Left ventricle myocardium superior (tissue), 1 donor: ENCODE measurements at places on chromosomes 7 and 10. TPM values are rescaled to one million over a fixed set of nuclear protein-coding genes. Genes with fewer than 3 reads are reported as not detected.

GRCh38 chr10:124656541-124656940 lies 87.6 kb downstream of the FAM53B start:
- DNase-seq, result peak; percentile 22

The MYO1G gene
- total RNA-seq, result 1.3 TPM

DNA sequence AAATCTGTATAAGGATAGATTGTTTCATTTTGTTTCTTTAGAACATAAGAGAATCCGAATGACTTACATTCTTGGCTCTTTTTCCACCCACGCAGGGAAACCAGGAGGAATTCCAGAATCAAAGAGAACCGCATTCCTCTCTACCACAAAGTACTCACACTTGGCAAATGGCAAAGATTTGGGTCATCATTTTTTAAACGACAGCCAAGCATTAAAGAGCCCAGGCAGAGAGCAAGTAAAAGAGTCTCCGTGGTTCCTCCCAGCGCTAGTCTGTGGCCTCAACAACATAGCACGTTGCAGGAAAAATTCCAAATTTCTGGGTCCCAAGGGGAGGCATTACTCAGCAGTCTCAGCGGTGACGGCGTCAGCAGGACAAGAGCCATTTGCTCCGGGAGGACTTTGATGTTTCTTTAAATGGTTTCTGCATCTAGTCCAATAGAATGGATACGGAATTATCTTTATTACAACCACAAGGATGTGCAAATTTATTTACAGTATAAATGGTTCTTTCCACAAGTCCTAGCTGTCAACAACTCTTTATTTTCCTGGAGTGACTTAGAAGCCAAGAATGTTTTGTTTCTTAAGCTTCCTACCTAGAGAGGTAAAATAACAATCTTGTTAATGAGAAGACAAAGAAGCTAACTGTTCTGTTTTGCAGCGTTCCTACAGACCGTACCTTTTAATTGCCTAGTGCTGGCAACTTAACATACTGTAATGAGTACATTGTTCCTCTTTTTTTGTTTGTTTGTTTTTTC lies 232.5 kb downstream of the SKIDA1 start:
- DNase-seq, result peak; percentile 68

DNA sequence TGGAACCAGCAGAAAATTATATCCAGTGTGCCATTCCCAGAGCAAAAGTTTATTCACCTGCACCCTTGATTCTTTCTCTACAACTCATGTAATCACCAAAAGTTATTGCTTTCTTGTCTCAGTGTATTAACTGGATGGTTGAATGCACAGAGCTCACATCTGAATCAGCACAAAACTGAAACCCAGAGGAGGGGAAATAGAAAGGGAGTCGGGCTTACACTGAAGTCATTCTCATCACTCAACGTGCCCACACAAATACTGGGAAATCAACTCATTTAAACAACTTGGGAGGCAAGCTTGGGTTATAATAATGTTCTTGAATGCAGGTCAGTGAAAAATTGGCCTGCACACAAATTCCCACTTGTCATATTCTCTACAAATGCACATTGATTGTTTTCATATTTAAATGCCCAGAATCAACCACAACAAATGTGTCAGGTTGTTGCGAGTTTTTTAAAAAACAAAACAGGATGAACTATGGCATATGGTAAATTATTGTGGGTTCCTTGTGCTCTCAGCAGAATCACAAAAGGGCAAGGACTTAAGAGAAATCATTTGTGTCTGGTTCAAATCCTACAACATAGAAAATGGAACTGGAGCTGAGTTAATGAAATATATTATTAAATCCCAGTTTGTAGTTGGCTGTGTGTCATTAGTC lies 125.9 kb upstream of the NOBOX start:
- no peak for DNase-seq

- no peak for DNase-seq
These were observed 4.0 kb downstream of the SCD start for GRCh38 chr10:100350914-100351485.

DNA sequence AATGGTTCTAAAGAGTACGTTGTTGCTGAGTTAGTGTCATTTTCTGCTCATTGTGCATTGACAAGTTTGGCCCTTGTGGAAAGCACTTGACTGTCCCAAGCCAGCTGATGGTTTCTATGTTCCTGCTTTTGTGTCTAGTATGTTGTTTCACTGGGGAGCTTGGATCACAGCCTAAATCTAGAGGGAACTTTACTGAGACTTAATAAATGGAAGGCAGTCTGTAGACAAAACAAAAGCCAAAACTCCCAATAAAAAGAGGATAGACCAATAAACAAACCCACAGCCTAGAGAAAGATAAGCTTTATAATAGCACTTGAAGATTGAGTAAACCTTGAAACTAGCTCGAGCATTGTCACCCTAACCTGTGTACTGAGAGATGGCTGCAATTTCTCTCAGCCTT lies 196.8 kb downstream of the ADRA2A start:
- no peak for DNase-seq

DNA sequence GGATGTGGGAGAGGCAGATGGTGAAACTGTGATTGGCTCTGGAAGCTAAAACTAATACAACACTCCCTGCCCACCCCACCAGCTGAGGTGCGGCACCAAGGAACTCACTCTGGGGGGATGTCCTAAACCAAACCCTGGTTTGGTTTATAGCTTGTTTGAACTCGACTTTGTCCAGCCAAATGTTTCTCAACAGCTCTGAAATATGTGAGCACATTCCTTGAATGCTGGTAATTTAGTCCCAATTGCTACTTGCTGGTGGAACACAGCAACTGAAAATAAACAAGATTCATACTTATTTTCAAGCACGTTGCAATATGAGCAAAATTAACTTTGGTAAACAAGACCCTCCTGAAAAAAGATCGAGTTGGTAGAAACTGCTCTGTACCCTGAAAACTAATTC lies 39.7 kb upstream of the CARD11 start:
- DNase-seq, result no peak

- DNase-seq, result no peak
These were observed 10.1 kb downstream of the NPC1L1 start for GRCh38 chr7:44530990-44531389.

The AIFM2 gene
- total RNA-seq, result 16.3 TPM

DNA sequence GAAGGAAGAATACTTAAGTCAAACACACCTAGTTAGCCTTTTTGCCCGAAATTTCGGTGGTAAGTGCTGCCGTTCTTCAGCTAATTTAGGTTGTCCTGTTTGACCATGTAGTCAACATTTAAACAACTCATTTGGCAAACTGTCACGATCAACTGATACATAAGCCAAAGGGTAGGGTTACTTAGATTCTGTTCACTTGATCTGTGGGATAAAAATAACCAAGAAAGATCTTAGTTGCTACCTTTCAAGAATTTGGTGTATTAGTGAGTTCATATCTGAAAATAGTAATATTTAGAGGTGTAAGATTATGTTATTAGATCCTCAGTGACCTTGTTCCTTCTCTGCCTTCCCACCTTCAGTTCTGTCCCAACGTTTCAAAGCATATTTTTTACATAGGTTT lies 2.0 kb downstream of the TNKS2 start:
- DNase-seq, result no peak

DNA sequence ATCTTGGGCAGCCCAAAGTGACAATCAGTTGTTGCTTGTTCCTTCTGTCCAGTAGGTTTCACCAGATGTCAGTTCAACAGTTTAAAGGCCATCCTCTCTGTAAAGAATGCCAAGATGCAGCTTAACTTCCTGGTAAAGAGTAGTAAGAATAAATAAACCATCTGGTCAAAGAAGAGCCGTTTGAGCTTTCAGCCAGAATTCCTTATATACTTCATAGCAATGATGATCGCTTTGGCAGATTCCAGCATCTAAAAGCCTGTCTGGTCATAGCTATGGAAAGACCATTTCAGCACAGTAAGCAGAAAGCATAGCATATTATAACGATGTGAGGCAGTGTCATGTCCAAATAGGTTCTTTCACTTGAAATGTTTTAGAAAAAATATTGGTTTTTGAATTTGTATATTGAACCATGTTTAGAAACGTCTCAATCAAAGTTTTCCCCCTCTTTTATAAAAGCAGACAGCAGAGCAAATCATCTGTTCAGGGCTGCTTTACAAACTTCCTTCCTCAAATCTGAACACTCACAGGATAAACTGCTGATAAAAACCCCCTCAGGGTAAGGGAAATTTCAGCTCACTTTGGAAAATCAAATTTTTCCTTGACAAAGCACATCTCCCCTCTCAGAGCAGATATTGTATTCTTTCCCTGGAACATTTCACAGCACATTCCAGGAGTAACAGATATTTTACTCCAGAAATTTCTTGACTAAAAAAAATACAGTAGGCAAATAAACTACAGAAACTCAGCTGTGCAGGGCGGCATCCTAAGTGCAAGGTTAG lies 184.1 kb downstream of the NOC3L start:
- DNase-seq, result no peak

GRCh38 chr10:101828766-101829551 lies 10.7 kb upstream of the OGA start:
- DNase-seq, result peak; percentile 52

DNA sequence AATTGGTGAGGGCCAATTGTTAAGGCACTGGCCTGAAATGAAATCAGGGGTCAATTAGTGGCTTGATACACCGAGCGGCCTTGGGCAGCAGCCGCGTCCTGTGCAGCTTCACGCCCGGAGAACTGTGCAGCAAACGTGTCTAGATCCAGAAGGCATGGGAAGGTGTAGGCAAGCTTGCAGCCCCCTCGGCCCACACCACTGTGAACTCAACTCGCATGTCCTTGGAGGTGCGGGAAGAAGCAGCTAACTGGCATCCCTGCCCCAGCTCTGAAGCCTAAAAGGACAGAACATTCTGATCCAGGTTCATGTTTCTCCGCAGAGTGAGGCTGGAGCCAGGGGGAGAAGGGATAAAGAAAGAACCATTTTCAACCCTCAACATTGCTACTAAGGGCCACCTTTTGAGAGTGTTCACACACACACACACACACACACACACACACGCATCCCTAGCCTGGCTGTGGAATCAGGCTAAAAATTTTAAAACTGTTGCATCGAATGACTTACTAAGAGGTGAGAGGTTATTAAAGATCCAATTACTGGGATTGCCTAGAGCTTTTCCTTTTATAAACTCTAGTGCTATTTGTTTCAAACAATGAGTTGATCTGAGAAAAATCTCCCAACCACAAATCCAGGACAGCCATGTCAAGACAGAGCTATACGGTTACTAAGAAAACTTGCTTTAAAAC lies 104.0 kb downstream of the PARP12 start:
- no peak for DNase-seq

- DNase-seq, result no peak
These were observed 745.1 kb upstream of the LRRTM3 start for GRCh38 chr10:66180581-66181318.

GRCh38 chr10:79939969-79940368 lies 8.9 kb downstream of the SFTPD start:
- no peak for DNase-seq

- DNase-seq, result no peak
These were observed 337.5 kb upstream of the KCND2 start for GRCh38 chr7:119935418-119936025.

DNA sequence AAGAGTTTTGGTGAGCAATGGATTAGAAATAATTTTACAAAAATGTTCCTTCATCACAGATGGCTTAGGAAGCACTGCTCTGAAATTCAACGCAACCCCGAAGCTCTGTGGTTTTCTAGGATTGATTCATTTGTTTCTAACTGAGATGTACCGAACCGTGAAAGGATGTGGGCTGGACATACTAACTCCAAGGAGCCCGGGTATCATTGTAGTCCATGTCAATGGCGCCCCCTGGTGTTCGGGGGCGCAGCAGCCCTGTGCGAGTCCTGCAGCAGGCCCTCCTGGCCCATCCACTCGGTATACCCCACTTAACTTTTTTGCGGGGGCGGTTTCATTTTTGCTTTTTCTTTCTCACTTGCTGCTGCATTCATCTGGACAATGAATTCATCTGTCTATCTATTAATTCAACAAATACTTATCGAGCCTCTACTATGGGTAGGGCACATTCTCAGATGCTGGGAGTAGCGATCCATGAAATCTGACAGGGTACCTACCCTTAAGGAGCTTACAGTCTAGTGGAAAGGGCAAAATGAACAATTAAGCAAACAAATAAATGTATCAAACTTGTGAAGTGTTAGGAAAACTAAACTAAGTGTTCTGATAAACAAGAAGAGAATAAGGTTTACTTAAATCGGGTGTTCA lies 25.2 kb upstream of the ITPRID1 start:
- peak; percentile 61 for DNase-seq

GRCh38 chr7:116228241-116228640 lies 17.9 kb downstream of the TES start:
- DNase-seq, result no peak

GRCh38 chr10:131193923-131194322 lies 117.6 kb downstream of the TCERG1L start:
- no peak for DNase-seq

The PCGF5 gene
- total RNA-seq, result 71.4 TPM

The MOGAT3 gene
- not detected for total RNA-seq
